Cortex of kidney (tissue), 1 donor: ENCODE measurements at places on chromosomes 3 and 15.

GRCh38 chr3:2923390-2923789 lies 186.8 kb downstream of the IL5RA start:
- no peak for DNase-seq

DNA sequence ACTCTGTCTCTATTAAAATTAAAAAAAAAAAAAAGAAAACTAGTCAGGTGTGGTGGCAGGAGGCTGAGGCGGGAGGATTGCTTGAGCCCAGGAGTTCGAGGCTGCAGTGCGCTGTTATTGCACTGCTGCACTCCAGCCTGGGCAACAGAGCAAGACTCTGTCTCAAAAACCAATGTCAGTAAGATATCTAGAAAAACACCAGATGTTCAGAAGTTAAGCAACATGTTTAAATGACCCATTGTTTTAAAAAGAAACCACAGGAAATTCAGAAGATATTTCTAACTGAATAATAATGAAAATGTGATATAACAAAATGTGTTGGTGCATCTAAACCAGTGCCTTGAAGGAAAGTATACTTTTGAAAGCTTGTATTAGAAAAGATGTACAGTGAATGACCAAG lies 203.4 kb upstream of the CGNL1 start:
- DNase-seq, result no peak

DNA sequence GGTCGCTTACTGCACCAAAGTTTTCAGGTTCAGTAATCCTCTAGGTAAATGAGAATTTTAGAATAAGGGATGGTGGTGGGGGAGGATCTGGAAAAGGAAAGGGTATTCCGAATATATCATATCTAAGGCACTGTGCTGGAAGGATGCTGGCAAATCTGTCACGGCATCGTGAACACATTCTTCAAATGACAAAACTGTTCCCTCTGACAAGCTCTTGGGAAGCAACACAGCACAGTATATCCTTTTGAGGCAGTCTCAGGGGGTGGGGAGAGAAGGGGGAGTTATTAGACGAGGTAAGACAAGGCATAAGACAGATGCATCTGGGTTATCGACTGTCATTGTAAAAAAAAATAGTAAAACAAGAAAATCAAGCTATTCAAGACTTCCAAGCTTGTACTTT lies 289.6 kb upstream of the LRRN1 start:
- no peak for DNase-seq

DNA sequence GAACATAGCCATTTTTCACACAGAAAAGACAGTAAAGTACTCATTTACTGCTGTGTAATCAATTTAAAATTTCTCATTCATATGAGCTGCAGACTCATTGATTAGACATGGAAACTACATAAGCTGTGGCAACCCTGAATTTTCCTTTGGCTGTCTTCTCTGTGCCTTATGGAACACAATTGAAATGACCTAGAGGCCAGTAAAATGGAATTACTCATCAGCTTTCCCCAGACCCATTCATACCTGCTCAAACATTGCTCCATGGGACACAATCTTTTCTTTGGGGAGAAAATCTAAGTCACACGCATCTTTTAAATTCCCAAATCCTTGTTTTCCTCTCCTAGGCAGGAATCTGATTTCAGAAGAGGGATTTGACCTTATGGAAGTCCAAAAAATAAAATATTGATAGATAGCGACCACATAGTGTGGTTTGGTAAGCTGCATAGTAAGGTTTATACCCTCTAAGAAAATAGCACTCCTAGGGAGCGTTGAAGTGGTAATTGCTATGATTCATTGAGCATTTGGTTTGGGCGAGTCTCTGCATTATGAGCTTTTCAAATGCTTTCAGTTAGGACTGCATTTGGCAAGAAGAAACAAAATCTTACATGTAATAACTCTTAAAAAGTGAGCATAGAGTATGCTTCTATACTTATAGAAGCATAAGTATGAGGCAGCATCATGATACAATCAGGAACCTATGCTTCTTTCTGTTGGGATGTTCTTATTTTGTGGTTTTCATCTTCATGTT lies 243.4 kb upstream of the GADL1 start:
- no peak for DNase-seq

DNA sequence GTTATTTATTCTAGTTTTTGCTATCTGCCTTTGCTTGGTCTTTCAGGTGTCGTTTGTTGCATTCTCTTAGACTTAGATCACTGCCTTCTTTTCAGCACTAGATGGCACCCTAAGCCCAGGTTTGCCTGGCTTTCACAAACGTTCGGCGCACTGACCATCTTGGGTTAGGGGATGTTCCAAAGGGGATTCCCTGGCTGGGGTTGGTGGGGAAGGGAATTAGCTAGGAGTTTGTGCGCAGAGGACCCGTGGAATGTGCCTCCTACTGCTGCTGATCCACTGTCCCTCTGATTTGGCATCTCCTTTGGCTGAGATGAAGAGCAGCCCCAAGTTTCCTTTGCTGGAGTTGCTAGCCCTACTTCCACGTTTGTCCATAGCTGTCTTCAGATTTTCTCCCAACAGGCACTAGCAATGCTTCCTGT lies 33.9 kb downstream of the PFN2 start:
- DNase-seq, result no peak
